ENCODE measurements at places on chromosomes 4 and X.

DNA sequence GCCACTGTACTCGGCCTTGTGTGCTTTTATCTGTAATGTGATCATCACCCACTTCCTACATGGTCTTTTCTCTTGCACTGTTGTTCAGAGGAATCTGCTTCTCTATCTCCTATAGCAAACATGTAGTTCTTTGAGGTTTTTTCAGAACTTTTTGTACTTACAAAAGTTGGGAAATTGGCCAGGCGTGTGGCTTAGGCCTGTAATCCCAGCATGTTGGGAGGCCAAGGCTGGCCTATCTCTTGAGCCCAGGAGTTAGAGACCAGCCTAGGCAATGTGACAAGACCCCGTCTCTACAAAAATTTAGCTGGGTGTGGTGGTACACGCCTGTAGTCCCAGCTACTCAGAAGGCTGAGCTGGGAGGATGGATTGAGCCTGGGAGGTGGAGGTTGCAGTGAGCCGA lies 30.4 kb downstream of the TAF1 start:
- DNase-seq = no peak

- no peak for DNase-seq
Observed at GRCh38 chr4:181258569-181258968, 984.6 kb upstream of the TENM3 start.

DNA sequence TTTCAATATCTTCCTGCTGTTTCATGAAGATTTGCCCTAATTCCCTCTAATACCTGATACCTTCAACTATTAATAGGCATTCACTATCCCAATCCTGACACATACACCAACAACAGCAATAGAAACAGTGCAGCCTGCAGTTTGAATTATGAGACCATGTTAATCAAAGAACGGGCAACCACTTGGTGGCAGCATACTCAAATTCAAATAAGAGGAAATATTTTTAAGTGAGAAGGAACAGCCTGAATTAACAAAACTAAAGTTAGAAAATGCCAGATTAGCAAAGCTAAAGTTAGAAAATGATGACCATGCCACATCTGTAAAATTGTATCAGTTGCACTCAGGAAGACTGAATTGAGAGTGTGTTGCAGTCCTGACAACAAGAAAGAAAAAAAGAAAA lies 204.9 kb downstream of the SMARCA1 start:
- DNase-seq = peak; percentile 37

DNA sequence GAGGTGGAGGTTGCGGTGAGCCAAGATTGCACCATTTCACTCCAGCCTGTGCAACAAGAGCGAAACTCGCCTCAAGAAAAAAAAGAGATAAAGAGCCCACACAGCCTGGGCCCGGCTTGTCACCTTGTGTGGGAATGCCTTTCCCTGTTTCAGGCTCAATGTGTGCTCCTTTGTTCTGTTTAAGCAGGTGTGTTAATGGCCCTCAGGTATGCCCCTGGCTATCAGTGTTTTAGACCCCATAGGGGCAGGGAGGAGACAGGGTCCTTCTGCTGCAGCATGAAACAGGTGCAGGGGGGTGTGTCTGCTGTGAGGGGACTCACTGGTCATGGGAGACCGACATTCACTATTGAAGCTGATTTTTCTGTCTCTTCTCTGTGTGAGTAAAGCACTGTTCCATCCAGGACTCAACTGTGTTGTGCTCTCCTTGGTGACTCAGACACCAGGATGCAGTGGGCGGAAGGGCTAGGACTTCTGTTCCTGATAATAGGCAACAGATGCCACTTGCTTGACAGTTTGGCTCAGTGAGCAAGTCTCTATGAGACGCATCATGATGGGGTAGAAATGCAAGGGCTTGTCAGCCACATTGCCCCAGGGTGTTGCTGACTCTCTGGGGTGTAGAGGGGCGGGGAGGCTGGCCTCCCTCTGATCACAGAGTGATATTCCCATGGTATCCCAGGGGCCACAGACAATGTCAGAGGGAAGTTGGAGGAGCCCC lies 15.6 kb upstream of the LAP3 start:
- peak; percentile 30 for DNase-seq

GRCh38 chr4:138943893-138944292 lies 71.7 kb upstream of the NOCT start:
- no peak for DNase-seq

DNA sequence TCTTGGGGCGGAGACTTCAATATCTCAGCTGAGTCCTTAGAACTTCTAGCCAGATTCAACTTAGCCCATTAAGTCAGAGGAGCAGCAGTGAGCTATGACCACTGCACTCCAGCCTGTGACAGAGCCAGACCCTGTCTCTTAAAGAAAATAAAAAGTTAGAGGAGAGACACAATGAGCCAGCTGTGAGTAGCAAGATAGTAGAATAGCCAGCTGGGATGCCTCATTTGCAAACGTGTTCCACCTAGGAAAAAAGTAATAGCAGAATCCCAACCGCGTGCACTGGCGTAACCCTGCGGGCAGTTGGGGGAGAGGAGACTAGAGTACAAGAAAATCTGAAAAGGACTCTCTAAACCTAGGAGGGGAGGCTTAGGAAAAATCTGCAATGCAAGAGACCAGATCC lies 133.2 kb upstream of the ANXA3 start:
- DNase-seq = no peak

DNA sequence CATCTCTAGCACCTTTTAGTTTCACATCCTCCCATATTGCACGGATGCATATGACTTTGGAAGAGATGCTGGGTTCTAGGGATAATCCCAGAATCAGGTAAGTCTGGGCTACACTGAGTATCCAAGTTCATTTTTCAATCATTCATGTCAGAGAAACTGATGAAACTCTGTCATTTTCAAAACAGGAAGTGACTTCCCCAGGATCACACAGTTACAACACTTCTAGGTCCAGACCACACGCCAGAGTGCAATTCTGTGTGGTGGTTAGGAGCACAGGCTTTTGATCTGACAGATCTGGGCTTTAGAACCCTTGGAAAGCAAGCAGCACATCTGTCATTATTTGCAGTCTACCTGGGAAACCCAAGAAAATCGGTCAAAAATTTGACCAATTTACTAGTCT lies 52.1 kb upstream of the CDKN2AIP start:
- no peak for DNase-seq

DNA sequence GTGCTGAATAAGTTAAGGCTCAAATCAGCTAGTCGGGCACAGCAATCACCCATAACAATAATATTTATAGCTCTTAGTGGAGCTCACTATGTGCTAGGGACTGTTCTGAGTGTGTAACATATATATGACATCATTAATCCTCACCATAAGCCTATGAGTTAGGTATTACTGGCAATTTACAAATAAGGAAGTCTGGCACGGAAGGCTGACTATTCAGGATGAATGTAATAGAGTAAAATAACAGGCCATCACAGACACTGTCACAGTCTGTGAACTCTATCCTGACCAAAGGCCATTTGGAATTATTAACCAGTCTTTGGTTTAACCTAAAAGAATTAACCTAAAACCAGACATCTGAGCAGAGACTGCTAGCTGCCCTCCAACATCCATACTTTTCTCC lies 119.3 kb downstream of the C4orf51 start:
- no peak for DNase-seq

DNA sequence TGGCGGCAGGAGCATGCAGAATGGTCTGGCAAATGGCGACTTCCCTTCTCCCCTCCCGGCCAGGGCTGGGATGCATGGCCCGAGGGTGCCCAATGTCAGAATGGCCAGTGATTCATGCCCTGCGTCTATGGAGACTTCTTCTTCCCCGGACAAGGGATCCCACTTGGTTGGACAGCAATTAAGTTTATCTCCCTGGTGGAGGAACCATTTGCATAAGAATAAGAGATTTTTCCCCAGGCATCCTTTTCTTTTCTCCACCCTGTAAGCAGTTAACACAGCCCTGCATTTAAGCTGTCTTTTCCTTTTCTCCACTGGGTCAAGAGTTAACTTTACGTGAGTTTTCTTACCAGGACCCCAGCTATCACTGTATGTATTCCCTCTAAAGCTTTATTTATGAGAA lies 856.6 kb downstream of the GLUD2 start:
- DNase-seq = no peak

GRCh38 chrX:43005561-43005960 lies 227.6 kb upstream of the PPP1R2C start:
- DNase-seq = no peak

GRCh38 chr4:88584471-88584900 lies 7.8 kb upstream of the HERC3 start:
- DNase-seq = no peak

- no peak for DNase-seq
Observed at GRCh38 chr4:77126809-77127208, 30.2 kb upstream of the CCNG2 start.

- DNase-seq = peak; percentile 90
Observed at GRCh38 chr4:5381961-5382441, 326.4 kb downstream of the EVC2 start.

GRCh38 chrX:111719426-111720210 lies 38.6 kb downstream of the ALG13 start:
- peak; percentile 12 for DNase-seq

DNA sequence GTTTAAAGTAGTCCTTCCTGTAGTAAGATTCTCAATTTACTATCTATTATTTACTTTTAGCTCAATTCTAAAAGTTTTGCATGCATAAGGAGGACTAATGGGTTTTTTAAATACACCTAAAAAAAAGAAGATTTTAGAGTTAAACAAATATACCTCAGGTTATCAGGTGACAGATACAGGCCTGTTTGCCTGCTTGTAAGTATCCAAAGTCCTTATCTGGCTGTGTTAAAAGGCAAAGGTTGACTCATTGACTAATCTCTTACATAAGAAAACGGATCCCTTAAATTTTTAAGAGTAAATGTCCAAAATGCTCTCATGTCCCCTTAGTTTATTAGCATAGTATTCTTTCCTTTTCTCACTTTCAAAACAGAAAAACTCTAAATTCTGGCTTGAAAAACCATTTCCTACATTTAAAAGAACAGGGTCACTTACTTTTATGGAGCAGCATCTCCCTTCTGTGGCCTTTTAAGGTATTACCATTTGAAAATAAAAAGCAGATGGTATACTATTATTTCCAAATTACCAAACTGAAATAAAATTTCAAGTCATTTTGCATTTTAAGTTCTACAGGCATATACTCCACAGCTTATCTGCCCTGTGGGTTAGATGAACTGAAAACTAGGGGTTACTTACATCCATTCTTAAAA lies 4.5 kb downstream of the CBR4 start:
- DNase-seq = no peak

DNA sequence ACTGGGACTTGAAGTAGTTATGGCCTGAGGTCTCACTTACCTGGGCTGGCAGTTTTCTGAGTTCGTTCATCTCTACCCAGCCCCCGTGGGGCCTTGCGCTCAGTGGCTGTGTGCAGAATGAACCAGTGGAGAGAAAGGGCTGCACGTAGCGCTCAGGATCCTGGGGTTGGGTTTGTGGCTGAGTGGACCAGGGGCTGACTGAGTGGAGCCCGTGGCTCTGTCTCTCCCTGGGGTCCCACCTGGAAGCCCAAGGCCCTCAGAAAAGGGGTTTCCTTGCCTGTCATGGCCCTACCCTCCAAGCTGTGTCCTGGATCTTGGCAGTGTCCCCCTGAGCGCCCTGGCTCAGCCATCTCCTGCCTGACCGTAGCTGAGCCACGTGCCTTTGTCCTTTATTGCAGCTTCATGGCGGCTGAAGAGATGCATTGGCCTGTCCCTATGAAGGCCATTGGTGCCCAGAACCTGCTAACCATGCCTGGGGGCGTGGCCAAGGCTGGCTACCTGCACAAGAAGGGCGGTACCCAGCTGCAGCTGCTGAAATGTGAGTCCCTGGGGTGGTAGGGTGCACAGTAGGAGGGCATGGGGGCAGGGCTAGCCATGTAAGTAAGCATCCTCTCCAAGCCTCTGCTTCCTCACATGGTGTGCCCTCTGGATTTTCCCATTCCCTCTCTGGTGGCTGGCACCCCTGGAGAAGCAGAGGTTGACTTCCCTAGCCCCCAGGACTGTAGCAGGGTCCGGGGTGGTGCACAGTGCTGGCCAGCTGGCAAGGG lies 23.2 kb upstream of the ADD1 start:
- no peak for DNase-seq

DNA sequence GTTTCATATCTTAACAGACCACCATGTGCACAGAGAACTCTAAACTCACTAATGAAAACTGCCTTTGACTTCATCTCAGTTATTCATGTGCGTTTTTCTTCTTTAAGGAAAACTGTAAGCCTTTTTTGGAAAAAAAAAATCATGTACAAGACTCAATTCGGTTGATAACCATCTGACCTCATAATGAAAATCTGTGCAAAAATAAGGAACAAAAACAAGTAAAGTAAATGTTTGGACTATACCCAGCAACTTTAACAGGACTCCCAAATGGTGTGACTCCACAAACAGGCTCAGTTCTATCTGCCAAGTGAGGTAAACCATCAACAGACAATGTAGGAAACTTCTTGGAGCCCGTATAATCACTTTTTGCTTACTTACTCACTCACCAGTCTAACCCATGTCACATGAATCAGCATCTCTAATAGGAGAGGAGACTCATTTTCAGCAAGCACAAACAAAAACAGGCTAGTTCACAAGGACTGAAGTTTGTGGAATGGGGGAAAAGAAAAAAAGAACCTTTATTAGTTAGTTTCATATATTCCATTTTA lies 9.3 kb downstream of the APOO start:
- DNase-seq = peak; percentile 69

- no peak for DNase-seq
Observed at GRCh38 chrX:140346729-140347128, 158.1 kb downstream of the SOX3 start.

DNA sequence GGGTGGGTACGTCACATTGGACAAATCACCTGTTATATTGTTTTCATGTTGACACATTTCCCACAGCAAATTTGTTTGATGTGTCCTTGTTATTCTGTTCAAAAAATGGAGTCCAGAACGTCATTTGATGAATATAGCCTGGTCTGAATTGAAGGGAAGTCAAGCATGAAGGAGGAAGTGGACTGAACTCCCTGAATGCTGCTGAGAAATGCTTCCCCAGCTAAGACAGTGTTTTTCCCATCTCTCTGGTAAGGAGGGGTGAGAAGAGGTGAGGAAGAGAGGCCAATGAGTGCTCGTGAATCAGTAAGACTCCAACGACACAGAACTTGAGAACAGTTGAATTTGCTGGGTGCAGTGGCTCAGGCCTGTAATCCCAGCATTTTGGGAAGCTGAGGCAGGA lies 127.4 kb downstream of the RBM47 start:
- DNase-seq = no peak

GRCh38 chr4:183038436-183038835 lies 60.6 kb upstream of the WWC2 start:
- DNase-seq = no peak

DNA sequence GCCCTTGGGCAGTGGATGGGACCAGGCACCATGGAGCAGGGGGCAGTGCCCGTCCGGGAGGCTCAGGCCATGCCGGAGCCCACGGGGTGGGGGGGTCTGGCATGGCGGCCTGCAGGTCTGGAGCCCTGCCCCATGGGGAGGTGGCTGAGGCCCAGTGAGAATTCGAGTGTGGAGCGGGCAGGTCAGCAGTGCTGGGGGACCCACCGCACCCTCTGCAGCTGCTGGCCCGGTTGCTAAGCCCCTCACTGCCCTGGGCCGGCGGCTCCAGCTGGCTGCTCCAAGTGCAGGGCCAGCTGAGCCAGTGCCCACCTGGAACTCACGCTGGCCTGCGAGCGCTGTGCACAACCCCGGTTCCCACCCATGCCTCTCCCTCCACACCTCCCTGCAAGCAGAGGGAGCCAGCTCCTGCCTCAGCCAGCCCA lies 1157.9 kb upstream of the ADGRL3 start:
- DNase-seq = no peak
